HCT116 (cell line): ENCODE measurements at places on chromosomes 5 and 9. TPM values are rescaled to one million over a fixed set of nuclear protein-coding genes. Genes with fewer than 3 reads are reported as not detected.

GRCh38 chr9:87179553-87180340 is 232.4 kb upstream of the GAS1 start:
- H3K27ac ChIP-seq: no peak overlapping the region
- H3K4me3 ChIP-seq: no peak overlapping the region
- H3K36me3 ChIP-seq: no peaks in the 10 kb centered on the region
- H3K4me1 ChIP-seq: no peaks in the 10 kb centered on the region

DNA sequence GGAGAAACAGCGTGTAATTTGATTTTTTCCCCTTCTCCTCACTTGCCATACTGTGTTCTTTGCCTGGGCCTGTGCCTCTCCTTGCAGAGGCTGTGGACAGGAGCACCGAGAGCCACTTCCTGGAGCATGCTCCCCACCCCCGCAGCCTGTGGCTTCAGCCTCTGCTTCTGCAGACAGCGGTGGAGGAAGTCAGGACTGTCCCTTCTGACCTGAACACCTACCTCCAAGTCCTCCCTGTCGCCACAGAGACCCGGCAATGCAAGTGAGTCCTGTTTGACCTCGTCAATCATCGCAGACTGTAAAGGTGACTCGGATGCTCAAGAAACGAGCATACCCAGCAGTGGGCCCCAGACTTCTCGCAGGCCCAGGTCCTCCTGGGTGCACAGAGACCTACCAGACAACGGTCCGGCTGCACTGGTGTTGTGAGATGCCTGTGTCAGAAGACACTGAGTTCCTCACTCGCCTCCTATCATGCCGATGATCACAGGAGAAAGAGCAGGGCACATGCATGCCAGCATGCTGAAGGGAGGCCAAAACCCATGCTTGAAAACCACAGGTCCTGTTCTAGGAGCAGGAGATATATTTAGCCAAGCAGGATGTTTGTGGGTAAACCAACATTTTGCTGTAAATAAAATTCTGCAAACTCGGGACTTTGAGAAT is 198.8 kb downstream of the AUH start:
- DNase-seq: no peak
- H3K4me3 ChIP-seq: no peak overlapping the region
- no peaks in the 10 kb centered on the region for H3K27me3 ChIP-seq

DNA sequence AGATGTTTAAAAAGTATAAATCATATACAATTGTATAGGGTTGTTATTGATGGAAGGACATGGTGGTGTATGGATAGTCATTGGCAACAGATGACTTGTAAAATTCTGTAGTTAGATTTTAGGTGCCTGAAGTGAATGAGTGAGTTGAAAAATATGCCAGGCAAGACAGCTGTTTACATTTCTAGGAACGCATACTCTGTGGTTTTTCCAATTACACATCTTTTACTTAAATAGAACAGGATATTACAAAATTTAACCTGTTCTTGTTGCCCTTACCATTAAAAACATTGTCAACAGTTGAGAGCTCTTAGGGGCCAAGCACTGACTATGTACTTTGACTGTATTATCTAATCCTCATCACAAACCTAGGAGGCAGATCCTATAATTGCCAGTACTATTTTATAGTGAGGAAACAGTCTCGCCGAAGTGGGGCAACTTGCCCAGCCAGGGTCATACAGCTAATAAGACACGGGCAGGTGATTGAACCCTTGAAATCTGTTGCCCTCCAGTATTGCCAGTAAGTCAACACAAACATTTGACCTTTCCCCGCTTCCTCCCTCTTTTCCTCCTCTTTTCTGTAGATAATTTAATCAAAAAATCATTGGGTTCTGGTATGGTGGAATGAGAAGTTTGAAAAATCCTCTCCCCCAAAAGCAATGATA is 88.6 kb downstream of the MACROH2A1 start:
- no peaks in the 10 kb centered on the region for H3K36me3 ChIP-seq
- H3K27me3 ChIP-seq: no peaks in the 10 kb centered on the region
- no peak for DNase-seq
- H3K4me3 ChIP-seq: no peak overlapping the region
- peaks cover 9% of the 10 kb centered on the region; the same call in 1 of the 2 replicates for H3K4me1 ChIP-seq

- no peak for DNase-seq
- H3K4me1 ChIP-seq: no peaks in the 10 kb centered on the region
- no peak overlapping the region for H3K4me3 ChIP-seq
- H3K27me3 ChIP-seq: no peaks in the 10 kb centered on the region
- no peaks in the 10 kb centered on the region for H3K36me3 ChIP-seq
Measured at GRCh38 chr9:30964332-30964731, 1420.1 kb upstream of the ACO1 start.

- H3K4me1 ChIP-seq: peaks cover 13% of the 10 kb centered on the region
- no peak overlapping the region for H3K4me3 ChIP-seq
- no peak overlapping the region for H3K27ac ChIP-seq
- DNase-seq: no peak
- H3K36me3 ChIP-seq: no peaks in the 10 kb centered on the region
- H3K27me3 ChIP-seq: no peaks in the 10 kb centered on the region
Measured at GRCh38 chr9:4509590-4509984, 19.3 kb downstream of the SLC1A1 start.

GRCh38 chr9:113461285-113461684 is 2.2 kb upstream of the RGS3 start:
- H3K36me3 ChIP-seq: no peaks in the 10 kb centered on the region
- peaks cover 33% of the 10 kb centered on the region for H3K4me1 ChIP-seq
- no peak overlapping the region for H3K27ac ChIP-seq
- DNase-seq: no peak
- no peaks in the 10 kb centered on the region for H3K27me3 ChIP-seq

- H3K36me3 ChIP-seq: no peaks in the 10 kb centered on the region
- H3K4me1 ChIP-seq: peaks cover 22% of the 10 kb centered on the region
- DNase-seq: peak; percentile 75
Measured at GRCh38 chr5:108747774-108748400, at the start of gene FER. Gene FER, plus strand, starts transcription at chr5:108747897. Its CDS starts 50,286 bp downstream, at chr5:108798183.

- H3K27ac ChIP-seq: peak overlapping the region; percentile 68
- H3K4me1 ChIP-seq: peaks cover 36% of the 10 kb centered on the region
- DNase-seq: no peak
- H3K4me3 ChIP-seq: no peak overlapping the region
- no peaks in the 10 kb centered on the region for H3K27me3 ChIP-seq
Measured at GRCh38 chr5:92907938-92908606, 672.9 kb downstream of the NR2F1-AS1 start.

GRCh38 chr9:81411961-81412360 is 277.4 kb downstream of the TLE1 start:
- no peak overlapping the region for H3K27ac ChIP-seq
- H3K4me3 ChIP-seq: no peak overlapping the region

DNA sequence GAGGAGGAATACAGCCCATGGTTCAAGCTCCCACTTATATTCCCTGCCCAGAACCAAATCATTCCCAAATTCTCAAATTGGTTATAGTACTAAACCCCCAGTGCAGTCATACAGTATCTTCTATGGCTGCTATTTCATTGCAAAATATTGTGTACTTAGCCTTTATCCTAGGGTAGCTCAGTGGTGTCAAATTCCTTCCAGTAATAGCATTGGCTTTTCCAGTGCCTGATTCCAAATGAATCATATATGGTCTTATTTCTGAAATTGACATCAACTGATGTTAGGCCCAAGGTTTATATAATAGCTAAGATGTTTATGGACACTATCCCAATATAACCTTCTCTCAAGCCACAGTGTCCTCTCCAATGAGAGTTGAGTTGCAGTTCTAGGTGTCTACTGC is 256.7 kb downstream of the NDUFS4 start:
- no peak for DNase-seq
- no peaks in the 10 kb centered on the region for H3K36me3 ChIP-seq

DNA sequence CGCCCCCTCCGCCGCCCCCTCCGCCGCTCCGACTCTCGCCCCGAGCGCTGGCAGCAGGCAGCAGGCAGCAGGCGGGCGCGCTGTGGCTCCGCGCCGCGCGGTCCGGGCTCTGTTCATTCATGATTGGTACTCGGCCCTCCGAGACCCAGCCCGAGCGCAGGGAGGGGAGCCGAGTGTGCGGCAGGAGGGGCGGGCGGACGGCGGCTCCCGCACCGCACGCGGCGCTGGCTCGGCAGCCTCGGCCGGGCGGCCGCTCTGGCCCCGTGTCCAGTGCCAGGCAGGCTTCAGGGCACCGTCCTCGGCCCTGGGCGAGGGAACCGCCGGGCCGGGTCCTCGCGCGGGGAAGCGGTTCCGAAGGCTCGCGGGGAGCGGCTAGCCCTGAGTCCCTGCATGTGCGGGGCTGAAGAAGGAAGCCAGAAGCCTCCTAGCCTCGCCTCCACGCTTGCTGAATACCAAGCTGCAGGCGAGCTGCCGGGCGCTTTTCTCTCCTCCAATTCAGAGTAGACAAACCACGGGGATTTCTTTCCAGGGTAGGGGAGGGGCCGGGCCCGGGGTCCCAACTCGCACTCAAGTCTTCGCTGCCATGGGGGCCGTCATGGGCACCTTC is at the start of gene KCNIP1:
TSS of gene KCNIP1 (plus strand) at position 31 of the 607 bp plus-strand sequence.
- H3K27me3 ChIP-seq: peaks cover 10% of the 10 kb centered on the region
- no peaks in the 10 kb centered on the region for H3K36me3 ChIP-seq
- no peak within 1 kb of the TSS for H3K27ac ChIP-seq
- no peaks in the 10 kb centered on the region for H3K4me1 ChIP-seq
- H3K4me3 ChIP-seq: no peak within 1 kb of the TSS

DNA sequence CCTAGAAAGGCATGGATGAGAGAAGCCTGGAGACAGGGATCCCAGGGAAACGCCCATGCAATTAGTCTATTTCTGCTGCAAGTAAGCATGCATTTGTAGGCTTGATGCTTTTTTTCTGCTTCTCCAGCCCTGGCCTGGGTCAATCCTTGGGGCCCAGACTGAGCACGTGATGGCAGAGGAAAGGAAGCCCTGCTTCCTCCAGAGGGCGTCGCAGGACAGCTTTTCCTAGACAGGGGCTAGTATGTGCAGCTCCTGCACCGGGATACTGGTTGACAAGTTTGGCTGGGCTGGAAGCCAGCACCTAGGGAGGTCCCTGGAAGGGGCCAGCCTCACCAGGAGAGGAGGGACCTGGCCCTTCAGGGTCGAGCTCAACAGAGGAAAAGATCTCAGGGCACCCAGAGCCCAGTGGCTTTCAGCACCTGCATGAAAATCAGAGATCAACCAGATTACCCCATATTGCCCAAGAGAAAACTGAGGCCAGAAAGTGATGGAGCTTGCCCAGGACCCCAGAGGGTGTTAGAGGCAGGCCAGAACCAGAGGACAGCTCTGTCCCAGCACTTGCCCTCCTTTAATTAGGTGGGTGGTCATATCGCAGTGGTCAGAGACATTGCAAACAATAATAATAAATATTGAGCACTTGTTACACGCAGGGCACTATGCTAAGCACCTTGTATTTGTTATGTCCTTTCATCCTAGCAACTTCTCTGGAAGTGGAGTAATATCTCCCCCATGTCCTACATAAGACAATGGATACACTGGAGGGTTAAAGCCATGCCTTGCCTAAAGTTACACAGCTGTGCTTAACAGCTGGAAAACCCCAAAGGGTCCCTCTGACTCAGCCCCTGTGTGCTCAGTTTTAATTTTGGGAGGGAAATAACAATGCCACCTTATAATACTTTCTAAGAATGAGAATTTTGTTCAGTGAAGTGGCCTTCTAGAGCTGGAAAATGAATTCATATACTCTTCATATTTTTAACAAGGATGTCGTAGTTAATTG is 67.1 kb downstream of the KLF4 start:
- H3K27ac ChIP-seq: no peak overlapping the region
- DNase-seq: peak; percentile 78
- H3K27me3 ChIP-seq: no peaks in the 10 kb centered on the region
- no peaks in the 10 kb centered on the region for H3K36me3 ChIP-seq

SKIC3 gene
- total RNA-seq: 35.1 TPM

ARL10 gene
- 0.05 TPM for total RNA-seq

CCNO gene
- 12.1 TPM for total RNA-seq

HSD17B3 gene
- 0.37 TPM for total RNA-seq

PRR16 gene
- 0.42 TPM for total RNA-seq

BTNL8 gene
- not detected for total RNA-seq

NAA35 gene
- 37.0 TPM for total RNA-seq

NIPAL4 gene
- 0.12 TPM for total RNA-seq
